Substantia nigra (tissue), 51 donors: ENCODE measurements at places on chromosomes 11 and 22.

GRCh38 chr22:33792832-33793231 lies 127.4 kb downstream of the LARGE1 start:
- no peak for DNase-seq

- no peak for DNase-seq
Observed at GRCh38 chr11:74927496-74927895, 21.4 kb downstream of the XRRA1 start.

GRCh38 chr11:69861901-69862300 lies 42.7 kb upstream of the FGF3 start:
- DNase-seq, result no peak

DNA sequence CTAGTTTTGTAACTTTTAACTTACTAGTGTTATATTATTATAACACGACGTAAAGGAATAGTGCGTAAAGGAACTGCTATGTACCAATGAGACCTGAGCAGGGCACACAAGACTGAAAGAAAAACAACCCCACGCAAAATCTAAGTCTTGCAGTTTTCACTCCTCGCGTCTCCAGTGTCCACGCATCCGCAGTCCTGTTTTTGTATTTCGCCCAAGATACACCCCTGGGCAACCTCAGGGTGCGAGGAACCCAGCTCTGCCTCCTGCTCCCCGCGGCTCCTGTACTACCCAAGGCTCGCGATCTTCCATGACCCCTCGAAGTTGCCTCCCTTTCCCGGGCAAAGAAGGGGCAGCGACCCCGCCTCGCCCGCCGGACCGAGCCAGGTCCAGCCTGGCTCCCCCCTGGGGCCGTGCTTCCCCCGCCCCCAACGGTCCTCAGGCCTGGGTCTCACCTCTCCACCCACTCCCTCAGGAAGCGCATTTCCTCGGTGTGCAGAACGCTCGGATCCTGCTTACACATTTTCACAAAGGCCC lies 393 bp downstream of the ST13 start:
- DNase-seq, result no peak

- no peak for DNase-seq
Observed at GRCh38 chr22:39664485-39665200, 94.1 kb downstream of the CACNA1I start.

DNA sequence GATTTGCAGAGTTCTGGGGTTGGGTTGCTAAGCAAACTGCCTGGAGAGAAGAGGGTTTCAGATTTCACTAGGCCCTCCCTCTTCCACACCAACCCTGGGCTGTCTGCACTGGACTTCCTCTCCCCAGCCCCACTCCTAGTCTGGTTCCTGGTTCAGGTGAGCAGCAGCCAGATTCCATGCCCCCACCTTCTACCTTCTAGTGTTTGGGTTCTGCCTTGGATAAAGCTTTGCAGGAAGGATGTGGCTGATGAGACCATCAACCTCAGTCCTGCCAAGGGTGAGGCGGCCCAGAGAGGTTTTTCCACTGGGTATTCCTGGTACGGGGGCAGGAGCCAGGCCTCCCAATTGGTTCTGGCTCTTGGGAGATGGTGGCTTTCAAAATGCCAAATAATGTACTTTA lies 68.3 kb downstream of the BCR start:
- no peak for DNase-seq

- DNase-seq, result no peak
Observed at GRCh38 chr11:37110385-37110784, 512.3 kb upstream of the RAG2 start.

GRCh38 chr11:119419834-119420492 lies 3.0 kb downstream of the THY1 start:
- no peak for DNase-seq

DNA sequence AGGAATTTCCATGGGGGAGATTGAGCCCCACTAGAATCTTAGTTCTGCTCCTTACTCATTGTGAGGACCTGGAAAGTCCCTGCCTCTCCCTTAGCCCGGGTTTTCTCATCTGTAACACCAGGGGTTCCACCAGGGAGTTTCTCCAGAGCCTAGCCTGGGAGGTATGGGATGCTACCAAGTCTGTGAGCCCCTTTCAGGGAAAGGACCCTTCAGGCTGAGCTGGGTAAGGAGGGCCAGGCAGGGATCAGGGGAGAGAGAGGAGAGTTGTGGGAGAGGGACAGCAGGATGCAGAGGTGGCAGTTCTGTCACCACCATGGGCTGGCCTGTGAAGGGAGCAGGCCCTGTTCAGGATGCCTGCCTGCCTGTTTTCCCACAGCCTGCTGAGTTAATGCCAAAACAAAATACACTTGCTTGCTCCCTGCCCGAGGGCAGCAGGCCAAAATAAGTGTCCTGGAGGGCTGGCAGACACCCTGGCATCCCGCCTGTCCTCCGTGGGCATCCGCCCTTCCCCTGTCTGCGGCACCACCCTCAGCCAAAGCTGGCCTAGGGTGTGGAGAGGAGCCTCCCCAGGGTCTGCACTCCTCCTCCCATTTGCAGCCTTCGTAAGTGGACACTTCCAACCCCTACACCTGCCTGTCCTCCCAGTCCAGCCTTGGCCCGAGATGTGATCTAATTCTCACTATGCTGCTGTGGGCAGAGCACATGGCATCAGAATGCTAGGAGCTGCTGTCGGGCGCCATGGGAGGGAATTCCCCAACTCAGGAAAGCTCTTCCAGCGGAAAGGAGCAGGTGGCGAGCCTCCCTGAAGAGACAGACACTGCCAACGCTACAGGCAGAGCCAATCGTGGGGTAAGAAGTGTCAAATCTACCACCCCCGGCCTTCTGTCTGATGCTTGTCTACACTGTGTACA lies 5.9 kb upstream of the FCHSD2 start:
- DNase-seq, result no peak

- no peak for DNase-seq
Observed at GRCh38 chr11:68893282-68893681, 10.3 kb downstream of the MRPL21 start.

- no peak for DNase-seq
Observed at GRCh38 chr11:30488304-30488998, 97.7 kb downstream of the MPPED2 start.

DNA sequence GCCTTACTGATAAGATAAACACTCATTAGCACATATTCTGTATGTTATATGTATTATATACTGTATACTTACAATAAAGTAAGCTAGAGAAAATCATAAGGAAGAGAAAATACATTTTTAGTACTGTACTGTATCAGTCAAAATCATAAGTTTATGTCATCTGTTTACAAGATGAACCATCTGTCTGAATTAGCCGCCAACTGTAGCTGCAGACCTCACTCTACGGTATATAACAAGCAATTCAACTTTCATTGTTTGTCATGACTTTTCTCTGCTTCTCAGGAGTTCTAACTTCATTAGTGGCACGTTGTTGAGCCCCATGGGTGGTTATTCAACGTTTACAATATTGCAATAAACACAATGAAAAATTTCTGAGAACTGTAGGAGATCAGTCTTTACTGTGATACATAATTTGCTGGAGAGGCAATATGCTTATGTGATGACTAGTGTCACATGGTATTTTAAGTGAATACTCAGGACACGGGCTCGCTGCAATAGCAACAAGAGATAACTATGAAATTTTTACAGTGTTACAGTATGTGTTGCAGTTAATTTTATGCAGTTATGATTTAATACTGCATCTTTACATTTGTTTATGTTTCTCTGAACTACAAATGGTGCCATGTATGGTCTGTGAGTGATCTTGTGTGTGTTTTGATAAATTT lies 132.2 kb upstream of the CTSC start:
- DNase-seq, result no peak

DNA sequence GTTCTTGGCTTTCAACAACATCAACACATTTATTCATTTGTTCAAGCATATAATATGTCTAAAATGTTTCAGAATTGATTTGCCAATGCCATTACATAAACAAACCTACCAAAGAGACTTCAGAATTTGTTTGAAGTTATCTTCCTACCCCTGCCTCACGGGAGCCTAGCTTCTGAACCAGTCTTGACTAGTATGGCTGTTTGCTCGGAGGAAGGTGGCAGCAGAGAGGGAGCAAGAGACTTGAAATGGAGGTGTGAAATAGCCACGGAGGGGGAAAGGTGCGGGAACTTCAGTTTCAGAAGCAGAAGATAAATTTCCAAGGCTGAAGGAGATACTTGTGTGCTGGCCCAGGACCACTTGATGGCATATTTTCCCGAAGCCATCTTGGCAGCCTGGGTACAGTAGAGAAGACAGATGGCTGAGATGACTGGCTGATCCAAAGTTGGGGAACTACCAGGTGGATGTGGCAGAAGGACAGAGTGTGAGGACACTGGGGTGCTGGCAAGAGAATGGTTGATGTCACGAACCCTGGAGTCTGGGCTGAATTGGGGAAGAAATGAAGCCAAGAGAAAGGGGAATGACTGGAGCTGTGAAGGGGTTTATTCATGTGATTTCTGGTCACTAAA lies 14.0 kb upstream of the MTCH2 start:
- DNase-seq, result no peak

DNA sequence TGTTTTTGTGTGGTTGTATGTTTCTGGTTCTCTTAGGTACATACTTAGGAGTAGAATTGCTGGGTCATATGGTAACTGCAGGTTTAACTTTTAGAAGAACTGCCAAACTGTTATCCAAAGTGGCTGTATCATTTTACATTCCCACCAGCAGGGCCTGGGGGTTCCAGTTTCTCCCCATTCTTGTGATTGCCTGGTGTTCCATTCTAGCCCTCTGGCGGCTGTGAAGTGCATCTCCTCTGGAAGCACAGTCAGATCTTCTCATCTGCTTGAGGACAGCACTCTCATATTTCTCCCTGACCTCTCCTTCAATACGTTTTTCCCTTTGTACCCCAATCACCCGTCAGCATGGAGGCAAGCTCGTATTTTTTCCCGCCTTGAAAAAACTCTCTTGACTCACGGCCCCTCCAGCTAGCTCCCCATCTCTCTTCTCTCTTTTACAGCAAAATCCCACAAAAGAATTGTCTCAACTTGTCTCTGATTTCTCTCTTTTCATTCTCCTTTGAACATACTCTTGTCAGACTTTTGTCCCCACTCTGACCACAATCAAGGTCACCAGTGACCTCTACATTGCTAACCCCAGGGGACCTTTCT lies 56.8 kb upstream of the THY1 start:
- no peak for DNase-seq

GRCh38 chr11:64100360-64100759 lies 64.6 kb downstream of the FLRT1 start:
- DNase-seq, result no peak

GRCh38 chr22:29457730-29458129 lies 19.3 kb downstream of the RFPL1 start:
- no peak for DNase-seq

DNA sequence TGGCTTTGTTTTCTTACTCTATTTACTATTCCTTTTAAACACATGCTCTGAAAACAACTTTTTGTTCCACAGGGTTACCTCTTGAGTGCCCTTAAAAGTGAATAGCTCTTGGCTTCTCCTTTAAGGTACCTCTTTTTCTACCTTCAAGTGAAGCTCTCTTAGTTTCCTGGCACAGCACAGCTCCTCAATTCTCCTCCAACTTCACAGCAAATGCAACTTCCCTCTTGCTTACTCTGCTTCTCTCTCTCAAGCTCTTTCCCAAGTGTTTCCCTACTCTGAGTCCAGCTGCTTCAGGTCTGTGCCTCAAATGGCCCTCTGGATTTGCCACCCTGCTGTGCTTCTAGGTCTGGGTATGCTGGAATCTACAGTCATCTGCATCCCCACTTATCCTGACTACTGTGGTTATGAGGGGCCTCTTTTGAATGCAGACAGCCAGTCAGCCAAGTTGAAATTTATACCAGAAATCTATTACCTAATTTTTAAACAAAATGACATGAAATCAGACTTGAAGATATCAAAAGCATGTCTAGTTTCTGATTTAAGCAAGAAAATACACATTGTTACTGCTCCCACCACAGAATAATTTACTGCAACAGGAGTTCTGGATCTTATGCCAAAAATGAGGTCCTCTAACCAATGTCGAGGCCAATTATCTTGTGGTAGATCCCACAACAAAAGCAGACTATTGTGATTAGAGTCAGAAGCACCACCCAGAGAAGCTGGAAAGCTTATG lies 371.1 kb downstream of the SOX6 start:
- DNase-seq, result no peak

- DNase-seq, result no peak
Observed at GRCh38 chr11:2992997-2993325, 832 bp upstream of the NAP1L4 start.

DNA sequence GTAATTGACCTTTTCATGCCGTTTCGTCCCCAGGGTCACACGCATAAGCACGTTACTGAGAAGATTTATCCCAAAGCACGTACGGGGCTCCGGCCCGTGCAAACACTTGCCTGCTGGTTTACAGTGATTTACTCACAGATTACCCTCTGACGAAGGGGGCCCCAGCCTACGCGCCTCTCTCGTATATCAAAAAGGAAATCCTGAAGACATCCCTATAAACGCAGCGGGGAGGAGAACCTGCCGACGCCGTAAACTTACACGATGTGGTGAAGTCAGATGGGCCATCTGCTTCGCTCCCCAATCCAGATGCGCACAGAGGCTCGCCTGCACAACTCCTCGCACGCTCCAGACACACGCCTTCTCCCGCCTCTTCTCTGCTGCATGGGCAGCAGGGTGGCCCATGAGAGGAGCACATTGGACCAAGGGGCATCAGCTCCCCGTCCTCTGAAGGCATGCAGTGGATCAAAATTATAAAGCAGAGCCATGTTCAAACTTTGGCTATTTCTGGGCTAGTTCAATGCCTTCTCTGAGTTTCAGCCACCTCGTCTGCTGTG lies 123.6 kb downstream of the MN1 start:
- no peak for DNase-seq

DNA sequence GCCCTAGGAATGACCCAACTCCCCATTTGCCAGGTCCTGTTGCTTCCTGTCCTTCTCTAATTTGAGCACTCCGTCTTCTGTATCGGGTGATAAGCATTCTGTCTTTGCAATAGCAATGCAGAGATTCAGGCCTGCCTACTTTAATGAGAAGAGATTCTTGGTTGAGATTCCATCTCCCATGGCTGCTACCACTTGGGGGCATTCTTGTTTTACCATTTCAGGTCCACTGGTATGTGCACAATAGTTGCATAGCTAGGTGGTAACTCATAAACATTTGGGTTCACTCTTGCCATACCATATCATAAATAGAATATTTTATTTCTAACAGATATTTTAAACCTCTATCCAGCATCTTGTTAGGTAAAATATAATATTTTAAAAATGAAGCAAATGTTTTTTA lies 34.4 kb upstream of the CALCB start:
- DNase-seq, result no peak

GRCh38 chr11:61999141-61999975 lies 31.9 kb upstream of the FTH1 start:
- DNase-seq, result no peak

GRCh38 chr11:57256119-57256518 lies 19.1 kb upstream of the APLNR start:
- DNase-seq, result no peak

GRCh38 chr22:44098021-44098739 lies 74.1 kb downstream of the PARVB start:
- no peak for DNase-seq

- no peak for DNase-seq
Observed at GRCh38 chr11:100467821-100468508, 219.1 kb upstream of the ARHGAP42 start.
